Gastroesophageal sphincter (tissue), 4 donors: ENCODE measurements at places on chromosomes 12 and 14.
A peak's percentile ranks its signal among the peaks of the same experiment; 100 is the strongest.

DNA sequence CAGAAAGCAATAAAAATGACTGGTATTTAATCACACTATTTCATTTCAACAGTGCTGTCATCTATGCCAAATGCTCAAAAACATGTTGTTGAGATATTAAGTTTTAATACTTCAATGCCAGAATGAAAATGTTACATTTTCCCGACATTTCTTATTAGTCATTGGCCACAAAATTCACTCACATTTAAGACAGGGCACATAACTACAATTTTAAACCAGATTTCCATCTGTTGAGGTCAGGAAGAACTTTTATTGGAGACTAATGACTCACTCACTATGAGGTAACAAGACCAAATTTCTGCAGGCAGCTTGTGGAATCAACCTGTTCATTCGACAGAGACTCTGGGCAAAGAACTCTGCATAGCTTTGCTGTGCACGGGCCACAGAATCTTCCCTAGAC lies 36.8 kb downstream of the PPTC7 start:
- ATAC-seq: peak; percentile 44

- no peak for ATAC-seq
These were observed 859.8 kb downstream of the FSCB start for GRCh38 chr14:43647302-43647701.

- ATAC-seq: no peak
These were observed 12.4 kb downstream of the MGST1 start for GRCh38 chr12:16359512-16360491.

- no peak for ATAC-seq
These were observed 199.1 kb upstream of the KRR1 start for GRCh38 chr12:75710361-75711069.

DNA sequence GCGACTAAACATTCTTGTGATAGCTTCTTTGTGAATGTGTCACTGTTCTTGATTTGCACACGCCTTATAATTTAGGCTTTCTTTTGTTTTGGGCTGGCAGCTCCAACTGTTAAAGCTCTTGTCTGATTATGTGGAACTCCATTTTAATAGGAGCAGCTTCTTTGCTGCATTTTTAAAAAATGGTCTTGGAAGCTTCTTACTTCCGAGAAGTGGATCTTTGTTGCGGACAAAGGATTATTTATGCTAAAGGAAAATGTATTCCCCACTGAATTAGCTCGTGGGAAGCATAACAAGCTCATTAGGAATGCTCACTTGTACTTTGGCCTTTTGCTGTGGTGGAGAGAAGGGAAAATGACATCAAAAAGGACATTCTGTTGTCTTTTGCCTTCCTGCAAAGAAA lies 20.0 kb downstream of the GAS2L3 start:
- no peak for ATAC-seq

DNA sequence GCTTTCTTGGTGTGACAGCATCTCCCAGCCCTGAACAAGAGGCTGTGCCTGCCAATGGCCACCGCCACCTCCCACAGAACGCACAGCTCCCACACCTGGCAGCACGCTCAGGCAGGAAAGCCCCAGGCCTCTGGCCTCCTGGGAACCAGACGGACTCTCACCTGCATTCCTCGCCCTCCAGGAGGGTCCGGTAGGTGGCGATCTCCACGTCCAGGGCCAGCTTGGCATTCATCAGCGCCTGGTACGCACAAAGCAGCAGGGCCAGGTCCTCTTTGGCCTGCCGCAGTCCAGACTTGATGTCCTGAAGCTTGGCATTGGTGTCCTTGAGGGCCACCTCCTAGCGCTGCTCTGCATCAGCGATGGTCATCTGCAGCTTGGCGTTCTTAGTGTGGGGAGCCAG lies 12.1 kb upstream of the KRT77 start:
- ATAC-seq: no peak

GRCh38 chr12:72974954-72975555 lies 702.9 kb downstream of the TRHDE start:
- no peak for ATAC-seq

GRCh38 chr14:74835645-74836250 lies 40.2 kb downstream of the PROX2 start:
- ATAC-seq: no peak

- no peak for ATAC-seq
These were observed 155.1 kb downstream of the CCDC59 start for GRCh38 chr12:82203086-82203485.

- peak; percentile 62 for ATAC-seq
These were observed 345.2 kb downstream of the BCL11B start for GRCh38 chr14:98926801-98927200.

DNA sequence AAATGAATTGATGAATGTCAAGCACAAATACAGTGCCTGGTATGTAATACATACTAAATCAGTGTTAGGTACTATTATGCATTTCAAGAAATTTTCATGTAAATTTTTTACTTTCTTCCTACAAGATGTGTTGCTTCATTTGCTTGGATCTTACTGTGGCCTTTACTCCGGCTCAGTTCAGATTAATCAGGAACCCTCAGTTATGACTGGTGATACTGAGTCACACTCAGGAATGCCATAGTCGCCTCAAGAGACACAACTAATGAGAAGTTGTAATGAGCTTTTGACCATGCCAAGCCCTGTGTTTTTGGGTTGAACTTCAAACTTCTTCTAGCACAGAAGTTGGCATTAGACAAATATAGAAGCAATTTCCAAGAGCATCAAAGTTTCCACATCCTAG lies 96.0 kb downstream of the TGFB3 start:
- ATAC-seq: peak; percentile 58

GRCh38 chr14:102573591-102574046 lies 18.8 kb upstream of the RCOR1 start:
- ATAC-seq: no peak

DNA sequence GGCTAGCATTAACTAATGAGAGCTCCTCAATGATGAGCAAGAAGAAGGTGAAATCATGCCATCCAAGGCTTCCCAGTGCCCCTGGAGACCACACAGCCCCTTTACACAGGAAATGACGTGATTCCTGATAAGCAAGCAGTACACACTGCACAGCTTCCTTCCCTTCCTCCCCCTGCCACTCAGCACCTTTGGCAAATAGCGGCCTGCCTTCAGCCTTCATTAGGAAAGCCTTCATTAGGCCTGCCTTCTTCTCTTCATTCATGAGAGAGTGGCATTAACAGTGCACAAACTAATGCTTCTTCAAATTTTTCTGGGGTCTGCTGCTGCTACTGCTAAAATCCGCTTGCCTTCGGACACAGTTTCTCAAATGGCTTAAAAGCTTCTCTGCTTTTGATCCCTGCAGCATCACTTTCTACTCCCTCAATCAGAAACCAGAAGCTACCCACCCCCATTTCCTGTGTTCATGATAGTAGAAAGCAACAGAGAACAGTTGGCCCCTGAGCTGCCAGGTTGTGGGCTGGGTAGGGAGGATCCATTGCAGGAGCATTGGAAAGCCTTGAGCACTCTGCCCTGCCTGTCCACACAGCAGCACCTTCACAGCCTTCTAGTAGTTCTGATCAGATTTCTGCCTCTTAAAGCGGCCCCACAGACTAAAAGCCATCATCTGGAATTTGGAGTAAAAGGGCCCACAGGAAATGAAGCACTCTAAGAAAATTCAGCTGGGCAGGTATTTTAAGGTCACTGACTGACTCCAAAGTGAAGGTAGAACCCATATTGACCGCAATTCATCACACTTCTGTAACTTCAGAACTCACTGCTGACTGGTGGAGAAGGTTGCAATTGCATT lies 103.8 kb upstream of the ETV6 start:
- no peak for ATAC-seq

- no peak for ATAC-seq
These were observed 3.6 kb upstream of the WSB2 start for GRCh38 chr12:118064608-118065007.

GRCh38 chr12:123237646-123238329 lies 4.6 kb downstream of the MTRFR start:
- ATAC-seq: no peak

- ATAC-seq: no peak
These were observed 82.8 kb downstream of the BTG1 start for GRCh38 chr12:92062539-92063493.

DNA sequence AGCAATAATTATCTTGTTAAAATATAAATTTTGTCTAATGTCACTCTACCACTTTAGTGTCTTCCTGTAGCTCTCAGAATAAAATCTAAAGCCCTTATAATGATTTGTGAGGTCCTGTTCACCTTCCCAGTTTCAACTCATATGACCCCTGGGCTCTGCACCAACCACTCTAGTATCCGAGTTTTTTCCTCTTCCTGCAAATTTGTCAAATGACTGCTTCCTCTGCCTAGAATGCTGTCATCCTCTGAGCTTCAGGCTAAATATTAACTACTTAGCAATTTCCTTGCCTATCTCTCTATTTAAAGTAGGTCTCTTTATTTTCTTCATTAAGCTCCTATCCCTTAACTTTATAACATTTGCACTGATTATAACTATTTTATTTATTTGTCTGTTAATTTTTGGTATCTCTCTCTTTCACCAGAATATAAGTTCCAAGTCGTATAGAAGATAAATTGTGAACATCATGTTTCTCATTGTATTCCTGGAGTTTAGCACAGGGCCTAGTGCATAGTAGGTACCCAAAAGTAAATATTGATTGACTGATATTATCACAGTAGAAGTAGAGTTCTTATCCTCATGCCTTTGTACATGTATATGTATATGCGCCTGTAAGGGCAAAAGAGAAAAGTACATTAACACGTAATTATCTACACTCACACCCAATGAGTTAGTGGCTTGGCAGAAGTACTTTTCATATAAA lies 196.0 kb downstream of the BCAT1 start:
- ATAC-seq: no peak

DNA sequence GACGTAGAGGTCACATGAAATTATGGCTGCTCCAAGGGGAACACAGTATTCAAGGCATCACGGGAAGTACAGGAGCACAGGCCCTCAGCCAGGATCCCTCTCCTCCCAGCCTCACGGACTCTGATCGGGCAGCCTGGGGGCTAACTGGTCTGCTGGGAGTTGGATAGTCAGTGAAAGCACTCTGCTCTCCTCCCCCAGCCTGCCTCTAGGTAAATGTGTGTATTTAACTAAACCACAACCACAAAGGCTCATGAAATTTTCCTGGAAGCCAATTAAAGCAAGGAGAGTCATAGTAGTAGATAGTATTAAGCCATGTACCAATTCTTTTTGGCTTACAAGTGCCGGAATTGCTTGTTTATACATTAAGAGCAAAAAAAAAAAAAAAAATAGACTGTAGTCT lies 254.3 kb downstream of the MSRB3 start:
- no peak for ATAC-seq

- no peak for ATAC-seq
These were observed 332.5 kb downstream of the RGS6 start for GRCh38 chr14:72264716-72265115.

DNA sequence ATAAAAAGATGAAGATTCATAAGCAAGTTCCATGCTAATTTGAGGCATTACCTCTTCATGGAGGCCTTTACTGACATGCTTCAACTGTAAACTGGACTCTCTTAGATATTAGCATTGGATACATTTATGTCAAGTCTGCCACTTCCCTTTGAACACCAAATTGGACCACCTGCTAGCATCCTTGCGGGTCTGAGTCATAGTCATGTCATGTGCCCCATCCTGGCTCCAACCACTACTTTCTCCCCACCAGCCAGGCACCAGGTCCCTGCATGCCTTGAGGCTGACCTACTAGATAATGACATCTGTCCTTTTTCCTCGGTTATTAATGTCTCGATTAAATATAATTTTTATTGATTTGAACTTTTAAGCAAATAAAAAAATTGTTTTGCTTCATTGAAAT lies 32.9 kb upstream of the EEA1 start:
- no peak for ATAC-seq
